ENCODE measurements at places on chromosomes 11 and 22.

GRCh38 chr11:82765466-82766034 lies 31.9 kb upstream of the FAM181B start:
- no peak for DNase-seq

DNA sequence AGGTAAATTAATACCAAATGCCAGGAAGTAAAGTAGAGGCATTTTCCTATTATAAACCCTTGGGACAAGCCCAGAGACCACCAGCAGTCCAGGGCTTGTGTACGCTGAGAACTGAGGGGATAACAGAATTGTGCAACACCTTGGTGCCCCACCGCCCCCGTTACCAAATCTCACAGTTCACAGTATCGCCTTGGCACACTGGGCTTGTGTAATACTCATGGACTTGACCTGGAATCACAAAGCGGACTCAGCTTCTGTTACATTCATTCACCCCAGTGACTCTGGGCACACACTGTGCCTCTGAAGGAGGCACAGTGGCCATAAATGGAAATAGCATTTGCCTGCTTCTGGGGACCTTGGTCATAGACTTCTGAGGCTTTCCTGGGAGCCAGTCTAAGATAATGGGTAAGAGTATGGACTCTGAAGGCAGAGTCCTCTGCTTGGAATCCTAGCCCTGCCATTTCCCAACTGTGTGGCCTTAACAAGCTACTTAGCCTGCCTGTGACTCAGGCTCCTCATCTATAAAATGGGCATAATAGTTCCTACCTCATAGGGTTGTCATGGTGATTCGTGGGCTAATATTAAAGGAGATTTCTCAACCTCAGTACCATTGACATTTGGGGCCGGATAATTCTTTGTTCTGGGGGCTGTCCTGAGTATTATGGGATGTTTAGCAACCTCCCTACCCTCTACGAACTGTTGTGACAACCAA lies 53.7 kb downstream of the TIMP3 start:
- peak; percentile 32 for DNase-seq

DNA sequence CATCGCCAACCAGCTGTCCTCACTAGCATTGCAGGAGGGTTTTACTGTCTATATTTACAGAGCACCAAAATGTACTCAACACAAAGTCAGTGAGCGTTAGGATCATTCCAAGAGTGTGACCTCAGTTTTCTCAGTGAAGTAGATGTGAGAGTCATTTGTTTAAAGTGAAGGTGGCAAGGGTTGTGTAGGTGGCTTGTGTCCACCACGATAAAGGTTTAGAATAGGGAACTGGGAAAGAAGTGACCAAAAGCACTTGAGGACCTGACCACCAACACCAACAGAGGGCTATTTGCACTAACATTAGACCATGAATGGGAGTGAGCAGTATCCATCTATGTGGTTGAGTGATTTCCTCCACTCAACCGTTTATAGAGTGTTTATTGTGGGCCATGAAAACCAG lies 152.5 kb upstream of the POU2AF2 start:
- DNase-seq = no peak

DNA sequence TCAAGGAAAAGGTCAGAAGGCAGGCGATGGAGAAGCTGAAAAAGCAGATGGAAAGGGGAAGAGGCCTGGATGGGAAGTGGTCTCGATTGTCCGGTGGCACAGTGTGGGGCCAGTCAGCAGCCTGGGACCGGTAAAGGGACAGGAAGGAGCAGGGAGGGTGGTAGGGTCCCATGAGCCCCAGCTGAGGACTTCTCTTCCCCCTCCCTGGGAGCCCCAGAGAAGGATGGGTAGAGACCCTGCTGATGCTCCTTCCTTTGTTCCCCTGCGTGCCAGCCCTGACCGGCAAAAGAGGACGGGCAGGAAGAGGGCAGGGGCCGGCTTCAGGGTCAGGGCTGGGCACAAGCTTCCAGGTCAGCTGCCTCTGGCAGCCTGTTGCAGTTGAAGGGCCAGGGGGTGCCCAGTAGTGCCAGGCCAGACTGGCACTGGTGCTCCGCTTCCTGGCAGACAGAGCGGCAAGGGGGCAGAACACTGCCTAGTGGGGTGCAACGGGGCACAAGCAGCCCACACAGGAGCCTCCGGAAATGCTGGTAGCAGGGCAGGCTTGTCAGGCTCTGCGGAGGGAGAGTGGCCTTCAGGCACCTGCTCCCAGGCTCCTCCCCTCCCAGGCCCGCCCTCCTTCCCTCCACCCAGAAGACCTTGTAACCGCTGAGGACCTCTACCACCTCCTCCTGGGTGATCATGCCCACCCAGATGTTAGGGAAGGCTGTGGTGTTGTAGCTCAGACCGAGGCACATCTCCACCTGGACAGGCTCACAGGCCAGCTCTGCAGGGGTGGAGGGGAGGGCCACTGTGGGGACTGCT lies 739 bp upstream of the C1QTNF5 start:
- no peak for DNase-seq

GRCh38 chr11:126284829-126285228 lies 1.9 kb downstream of the TIRAP start:
- DNase-seq = peak; percentile 94

Measured in fibroblast of villous mesenchyme (primary cell).